Cortex of kidney (tissue), 1 donor: ENCODE measurements at places on chromosomes 3 and 15.

- DNase-seq = no peak
These were observed 94.6 kb upstream of the SLC6A6 start for GRCh38 chr3:14307656-14308302.

GRCh38 chr3:153244961-153245360, 82.9 kb downstream of the RAP2B start:
- DNase-seq = no peak

DNA sequence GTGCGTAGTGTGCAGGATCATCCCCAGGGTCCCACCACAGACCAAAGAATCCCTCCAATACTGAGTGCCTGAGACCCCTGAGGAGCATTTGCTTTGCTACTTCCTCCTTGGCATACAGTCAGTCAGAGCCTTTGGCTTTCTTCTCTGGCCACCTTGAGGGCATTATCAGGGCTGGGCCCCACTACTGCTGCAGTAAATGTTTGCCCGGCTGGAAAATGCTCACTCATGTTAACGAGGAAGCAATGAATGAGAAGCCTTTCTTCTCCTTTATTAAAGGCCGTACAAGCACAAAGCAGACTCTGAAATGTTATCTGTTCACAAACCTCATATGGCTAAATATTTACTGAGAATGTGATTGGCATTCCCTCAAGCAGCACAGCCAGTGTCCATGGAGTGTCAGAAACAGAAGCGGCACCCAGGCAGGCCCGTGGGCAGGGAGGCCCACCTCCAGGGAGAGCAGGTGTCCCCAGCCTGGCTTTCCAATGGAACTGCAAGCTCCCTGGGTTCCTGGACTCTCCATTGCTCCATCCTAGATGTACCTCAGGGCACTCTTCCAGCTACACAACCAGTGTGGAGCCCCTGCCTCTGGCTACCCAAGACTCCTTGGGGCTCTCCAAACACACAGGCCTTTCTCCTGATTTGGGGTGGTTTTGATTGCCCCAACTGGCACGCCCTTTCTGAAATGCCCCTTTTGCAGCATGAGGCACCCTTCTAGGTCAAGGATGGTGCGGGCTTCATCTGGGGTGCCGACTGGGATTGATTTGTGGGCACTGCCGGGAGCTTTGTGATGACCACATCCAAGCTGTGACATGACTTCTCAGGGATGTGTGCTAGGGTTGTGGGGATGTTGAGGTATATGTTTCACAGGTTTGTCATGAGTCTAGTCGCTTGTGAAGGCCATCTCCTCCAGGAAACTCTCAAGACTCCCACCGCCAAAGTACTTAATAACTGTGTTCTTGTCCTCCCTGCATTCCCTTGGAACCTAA, 195.6 kb downstream of the FAM43A start:
- no peak for DNase-seq

DNA sequence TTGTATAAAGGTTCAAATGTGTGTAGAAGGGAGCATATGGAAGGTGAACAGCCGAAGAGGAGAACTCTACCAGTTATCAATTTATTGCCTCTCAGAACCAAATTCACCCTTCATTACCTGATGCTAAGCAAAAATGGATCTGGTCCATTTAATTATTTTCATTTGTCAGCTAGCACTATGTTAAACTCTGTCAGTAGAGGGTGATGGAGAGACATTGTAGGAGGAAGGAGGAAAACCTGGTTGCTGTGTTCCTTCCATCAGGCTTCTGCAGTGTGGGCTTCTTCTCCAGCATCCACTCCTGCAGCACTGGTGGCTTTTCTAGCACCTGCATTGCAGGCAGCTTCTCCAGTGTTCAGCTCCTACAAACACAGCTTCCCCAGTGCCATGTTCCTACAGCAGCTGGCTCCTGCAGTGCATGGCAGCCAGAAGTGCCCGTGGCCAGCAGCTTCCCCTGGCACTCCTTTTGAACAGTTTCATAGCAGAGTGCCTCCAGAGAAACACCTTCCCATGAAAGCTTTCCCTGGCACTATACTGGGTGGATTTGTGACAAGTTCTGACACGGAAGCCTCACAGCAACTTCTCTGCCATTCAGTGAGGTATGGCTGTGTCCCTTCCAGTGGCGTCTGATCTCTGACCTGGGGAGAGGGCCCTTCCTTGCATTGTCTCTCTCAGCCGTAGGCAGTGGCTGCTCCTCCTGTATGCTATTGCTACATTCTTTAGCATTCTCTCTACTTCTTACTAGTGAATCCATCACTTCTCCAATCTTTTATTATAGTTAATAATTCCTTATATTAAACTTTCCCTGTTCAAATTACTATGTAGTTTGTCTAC, 14.6 kb upstream of the IL17RD start:
- no peak for DNase-seq

DNA sequence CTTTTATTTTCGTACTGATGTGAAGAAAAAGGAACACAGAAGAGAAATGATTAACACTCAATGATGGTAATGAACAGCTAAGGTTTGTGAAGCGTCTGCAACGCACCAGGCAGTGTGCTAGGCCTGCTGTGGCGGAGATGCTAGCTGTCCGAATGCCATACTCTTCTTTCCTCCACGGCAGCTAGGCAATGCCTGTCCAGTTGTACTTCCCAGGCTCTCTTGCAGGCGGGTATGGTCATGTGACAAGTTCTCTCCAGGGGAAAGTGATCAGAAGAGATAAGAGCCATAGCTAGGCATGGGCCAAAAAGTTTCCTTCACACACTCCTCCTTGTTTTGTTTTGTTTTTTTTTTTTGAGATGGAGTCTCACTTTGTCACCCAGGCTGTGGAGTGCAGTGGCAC, 6.7 kb downstream of the TADA3 start:
- no peak for DNase-seq
